ENCODE measurements at places on chromosomes 2 and 18.

GRCh38 chr18:21934766-21935015, 194.1 kb downstream of the MIB1 start:
- DNase-seq, result no peak

DNA sequence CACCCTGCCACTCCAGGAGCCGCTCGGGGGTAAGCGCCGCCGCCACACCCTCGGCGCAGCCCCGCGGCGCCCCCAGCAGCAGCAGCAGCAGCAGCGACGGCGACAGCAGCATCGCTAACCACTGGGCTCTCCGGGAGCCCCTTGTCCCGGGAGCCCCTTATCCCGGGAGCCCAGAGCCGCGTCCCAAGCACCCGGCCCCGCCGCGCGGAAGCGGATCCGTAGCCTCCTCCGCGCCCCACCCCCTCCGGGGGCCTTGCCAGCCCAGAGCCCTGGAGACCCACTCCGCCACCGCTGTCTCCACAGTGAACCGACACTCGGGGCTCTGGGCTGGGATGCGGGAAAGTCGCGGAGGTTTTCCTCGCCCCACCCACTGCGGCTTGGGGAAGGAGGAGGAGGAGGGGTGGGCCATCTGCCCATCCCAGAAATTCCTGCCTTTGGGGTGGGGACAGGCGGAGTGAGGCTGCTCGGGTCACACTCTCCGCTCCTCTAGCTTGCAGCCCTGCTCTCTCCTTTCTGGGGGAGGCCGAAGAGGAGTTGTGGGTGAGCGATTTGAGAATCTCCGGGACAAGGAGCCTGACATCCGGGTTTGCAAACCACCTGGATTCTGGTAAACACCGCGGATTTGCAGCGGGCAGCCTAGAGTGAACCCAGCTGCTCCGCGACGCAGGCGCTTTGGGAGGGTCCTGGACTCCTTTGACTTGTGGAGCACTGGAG, at the start of gene PLA2R1:
TSS of gene PLA2R1 (minus strand) at position 324 of the 714 bp plus-strand sequence. CDS start at position 112, 212 bp downstream.
- peak; percentile 34 for DNase-seq

DNA sequence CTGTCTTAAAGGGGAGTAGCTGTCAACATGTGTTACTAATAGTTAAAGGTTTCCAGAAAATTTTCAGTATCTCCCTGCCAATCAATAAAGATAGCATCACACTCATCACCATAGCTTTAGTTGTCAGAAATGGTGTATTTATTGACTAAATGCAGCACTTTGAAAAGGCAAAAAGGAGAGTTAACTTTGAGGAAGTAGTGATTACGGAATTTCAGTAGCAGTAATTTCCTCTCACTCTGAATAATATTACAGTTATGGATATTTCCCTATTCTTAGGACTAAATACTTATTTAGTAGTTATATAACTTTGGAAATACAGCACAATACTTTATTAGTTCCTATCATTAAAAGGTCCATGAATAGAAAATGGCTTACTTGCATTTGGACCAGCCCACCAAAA, 250.5 kb downstream of the CAMKMT start:
- DNase-seq, result no peak

DNA sequence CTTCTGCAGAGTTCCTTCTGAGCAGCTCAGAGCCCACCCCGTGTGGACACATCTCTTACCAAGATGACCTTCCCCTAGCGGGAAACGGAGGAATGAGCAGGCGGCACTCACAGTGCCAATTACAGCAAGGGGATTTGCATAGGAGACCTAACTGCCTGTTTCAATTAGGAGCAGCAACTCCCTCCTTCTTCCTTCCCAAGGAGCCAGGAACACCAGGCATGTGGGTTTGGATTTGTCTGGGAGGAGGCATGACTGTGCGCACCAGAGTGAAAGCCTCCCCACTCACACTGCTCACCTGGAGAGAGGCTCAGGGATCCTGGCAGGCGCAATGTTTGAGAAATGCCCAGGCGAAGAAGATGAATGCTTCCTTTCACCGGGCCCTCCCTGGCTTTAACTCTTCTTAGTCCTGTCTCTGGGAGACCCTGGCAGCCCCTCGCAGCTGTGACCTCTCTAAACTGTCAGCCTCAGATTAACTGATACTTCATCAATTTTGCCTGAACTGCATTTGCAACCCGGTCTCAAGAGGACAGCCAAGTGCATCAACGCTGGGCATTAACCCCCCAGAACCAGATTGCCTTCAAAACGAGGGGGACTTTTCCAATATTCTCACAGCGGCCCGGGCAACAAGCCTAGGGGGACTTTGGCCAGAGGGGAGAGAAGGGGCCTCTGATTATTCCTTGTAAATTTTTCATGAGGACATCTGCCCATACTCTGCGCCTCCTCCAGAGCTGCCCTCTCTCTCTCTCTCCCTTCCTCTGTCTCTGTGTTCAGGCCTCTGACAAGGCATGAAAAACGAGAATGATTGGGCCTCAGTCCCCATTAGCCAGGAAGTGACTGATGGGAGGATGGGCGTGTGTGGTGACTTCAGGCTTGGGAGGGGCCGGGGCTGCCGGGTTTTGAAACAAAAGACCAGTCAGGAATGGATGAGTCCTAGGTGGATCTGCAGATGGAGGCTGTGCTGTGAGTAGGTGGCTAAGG, 93.8 kb downstream of the CMPK2 start:
- peak; percentile 5 for DNase-seq

DNA sequence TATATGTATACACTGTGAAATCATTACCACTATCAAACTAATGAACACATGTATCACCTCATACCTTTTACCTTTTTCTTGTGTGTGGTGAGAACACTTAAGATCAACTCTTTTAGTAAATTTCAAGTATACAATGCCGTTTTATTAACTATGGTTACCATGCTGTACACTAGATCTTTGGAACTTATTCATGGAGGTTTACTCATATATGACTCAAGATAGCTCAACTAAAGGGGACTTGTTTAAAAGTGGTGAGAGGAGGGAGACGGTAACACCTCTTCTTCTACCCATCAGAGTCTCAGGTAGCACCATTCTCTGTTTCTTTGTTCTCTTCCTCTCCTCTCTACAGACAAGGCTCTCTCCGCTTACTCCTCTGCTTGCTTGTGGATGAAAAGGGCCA, 36.1 kb upstream of the TMEM178A start:
- no peak for DNase-seq

- DNase-seq, result peak; percentile 68
These were observed 1.7 kb downstream of the RBMS1 start for GRCh38 chr2:160491911-160492371.

DNA sequence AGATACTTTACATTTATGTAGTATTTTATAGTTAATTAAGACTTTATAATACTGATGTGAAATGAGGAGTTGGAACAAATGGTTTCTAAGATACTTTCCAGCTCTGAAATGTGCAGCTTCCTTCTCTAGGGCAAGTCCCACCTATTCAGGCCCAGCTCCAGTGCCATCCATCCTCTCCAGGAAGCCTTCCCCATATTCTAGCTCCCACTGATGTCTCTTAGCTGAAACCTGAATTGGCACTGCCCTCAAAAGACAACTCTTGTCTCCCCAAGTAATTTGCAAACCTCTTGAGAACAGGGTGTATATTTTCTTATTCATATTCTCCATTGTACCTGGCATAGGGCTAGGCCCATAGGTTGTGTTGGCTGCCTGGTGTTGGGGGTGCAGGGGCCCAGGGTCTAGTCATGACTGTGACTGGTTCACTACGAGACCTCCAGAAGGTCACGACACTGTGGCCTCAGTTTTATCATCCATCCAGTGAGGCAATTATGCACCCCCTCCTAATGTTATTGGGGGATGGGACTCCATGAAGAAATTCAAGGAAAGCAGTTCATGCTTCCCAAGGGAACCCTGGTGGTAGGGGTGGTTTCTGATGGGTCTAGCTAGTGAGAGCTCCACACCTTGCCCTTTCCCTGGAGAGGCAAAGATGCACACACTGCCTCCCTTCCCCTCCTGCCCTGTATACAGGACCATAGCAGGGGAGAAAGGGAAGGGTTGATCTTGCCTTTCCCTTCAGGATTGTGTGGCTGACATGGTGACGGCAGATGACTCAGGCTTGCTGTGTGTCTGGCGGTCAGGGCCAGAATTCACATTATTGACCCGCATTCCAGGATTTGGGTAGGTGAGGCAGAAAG, 2.8 kb downstream of the WDR54 start:
- DNase-seq, result no peak

DNA sequence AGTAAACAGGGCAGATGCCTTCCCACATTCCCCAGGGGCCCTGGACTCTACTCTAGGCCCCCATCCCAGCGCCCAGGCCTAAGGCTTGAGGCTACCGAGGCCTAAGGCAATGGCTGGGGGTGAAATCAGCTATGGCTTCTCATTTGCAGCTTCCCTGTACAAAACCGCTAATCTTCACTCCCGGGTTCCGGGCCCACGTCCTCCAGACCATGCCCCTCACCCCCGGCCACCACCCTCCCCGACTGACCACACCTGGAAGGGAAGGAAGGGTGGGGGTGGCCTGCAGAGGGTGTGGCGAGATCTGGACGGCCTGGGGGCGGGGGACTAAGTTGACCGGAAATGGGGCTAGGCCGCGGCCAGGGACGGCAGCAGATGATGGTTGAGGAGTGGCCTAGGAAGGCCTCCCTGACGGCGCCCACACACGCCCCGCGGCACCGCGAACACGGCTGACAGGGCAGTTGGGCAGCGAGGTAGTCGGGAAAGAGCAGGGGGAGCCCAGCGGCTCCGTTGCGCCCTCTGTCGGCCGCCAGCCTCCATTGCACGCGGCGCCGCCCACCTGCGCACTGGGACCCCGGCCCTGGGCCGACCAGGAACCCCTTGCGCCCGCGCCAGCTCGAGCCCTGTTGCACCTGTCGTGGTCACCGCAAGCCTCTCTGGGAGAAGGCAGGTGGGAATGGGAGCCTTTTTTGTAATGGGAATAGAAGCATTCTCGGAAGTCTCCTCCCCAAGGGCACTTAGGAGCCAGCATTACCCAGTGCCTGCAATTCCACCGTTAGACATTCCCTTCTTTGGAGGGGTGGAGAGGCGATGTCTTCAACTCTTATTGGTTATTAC, 117.1 kb upstream of the STPG4 start:
- DNase-seq, result peak; percentile 53

DNA sequence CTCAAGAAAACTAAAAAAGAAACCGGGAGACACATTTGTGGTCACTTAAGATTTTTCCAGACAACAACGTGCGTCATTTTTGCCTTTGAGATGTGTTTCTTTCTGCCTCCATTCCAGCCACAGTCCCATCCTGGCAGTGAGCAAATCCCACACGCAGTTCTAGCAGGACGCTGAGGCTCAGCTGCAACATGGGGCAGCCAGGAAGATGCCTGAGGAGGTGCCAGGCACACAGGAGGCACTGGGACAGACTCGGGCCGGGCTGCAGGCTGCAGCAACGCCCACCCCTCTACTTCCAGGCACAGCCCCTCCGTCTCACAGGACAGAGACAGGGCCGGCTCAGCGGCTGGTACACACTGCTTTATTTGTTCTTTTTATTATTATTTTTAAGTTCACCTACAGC, 13.1 kb downstream of the KLF11 start:
- DNase-seq, result no peak

DNA sequence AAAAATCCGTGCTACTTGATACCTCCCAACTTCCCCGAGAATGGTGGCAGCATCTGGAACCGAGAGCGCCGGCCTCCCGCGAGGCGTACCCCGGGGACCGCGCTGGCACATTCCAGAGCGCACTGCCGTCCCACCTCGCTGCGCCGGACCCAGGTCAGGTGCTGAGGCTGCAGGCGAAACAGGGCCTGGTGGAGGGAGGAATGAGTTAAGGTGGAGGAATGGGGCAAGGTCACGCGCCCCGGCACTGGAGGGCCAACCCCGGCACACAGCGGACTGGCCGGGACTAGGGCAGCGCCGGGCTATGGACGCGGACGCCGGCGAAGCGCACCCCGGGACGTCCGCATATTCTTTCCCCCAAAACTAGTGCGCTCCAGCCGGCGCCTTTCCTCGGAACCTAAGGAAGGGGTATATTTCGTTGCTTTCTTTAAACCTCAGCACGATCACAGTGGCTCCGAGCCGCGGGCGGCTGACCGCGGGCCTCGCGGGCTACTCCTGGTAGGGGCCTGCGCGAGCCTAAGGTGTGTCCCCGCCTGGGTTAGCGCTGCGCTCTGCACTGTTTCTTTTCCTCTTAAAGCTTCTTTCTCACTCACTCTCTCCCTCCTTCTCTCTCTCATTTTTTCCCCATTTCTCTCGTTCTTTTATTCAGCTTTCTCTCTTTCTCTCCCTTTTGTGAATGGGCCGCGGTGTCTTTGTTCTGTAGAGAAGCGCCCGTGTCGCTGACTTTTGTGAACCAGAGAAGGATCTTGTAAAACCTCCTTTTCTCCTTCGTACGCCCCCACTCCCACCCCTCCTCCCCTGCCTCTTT, 2.1 kb upstream of the OTX1 start:
- DNase-seq, result no peak

GRCh38 chr2:20623741-20624155, 27.1 kb downstream of the HS1BP3 start:
- DNase-seq, result no peak

GRCh38 chr2:39228413-39229209, 15.2 kb downstream of the CDKL4 start:
- no peak for DNase-seq

- DNase-seq, result no peak
These were observed 124.0 kb downstream of the NRP2 start for GRCh38 chr2:205806143-205806905.

DNA sequence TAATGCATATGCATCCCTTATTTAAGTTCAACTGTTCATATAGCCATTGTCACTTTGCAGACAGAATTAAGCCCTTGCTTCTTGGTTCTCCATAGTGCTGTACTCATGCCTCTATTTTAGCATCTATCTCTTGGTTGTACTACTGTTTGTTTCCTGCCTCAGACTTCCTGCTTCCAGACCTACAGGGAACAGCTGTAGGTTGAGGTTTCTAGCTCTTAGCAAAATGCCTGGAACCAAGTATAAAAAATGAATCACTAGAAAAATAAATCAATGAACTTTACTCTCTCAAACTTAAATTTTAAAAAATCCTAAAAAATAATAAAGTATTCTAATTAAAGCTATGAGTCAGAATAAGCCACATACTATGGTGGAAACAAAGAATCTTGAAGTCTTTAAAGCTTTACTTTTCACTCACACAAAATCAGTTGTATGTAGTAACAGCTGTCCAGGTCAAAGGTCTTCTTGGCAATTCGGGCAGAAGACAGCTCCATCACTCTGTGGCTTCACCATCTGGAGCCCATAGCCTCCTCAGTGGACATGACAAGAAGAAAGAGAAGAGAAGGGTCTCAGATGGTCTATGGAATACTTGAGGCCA, 1228.1 kb upstream of the GYPC start:
- peak; percentile 33 for DNase-seq

GRCh38 chr2:217228732-217229131, 368.9 kb upstream of the TNP1 start:
- DNase-seq, result no peak

DNA sequence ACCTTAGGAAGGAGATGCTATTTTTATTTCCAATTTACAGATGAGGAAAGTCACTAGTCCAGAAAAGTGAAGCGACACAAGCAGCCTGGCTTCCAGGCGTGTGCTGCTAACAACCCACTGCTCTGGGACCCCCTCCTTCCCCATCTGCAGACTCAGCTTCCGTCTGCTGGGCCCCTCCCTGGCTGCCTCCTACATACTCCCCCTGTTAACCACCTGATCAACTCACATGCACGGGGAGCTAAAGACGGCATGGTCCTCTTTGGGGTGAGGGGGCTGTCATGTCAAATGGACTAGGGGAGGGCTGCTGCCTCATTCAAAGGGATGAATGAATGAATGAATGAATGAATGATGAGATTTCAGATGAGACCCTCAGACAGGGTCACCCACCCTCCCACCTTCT, 184.2 kb downstream of the CTIF start:
- DNase-seq, result no peak

- no peak for DNase-seq
These were observed 68.8 kb downstream of the GLI2 start for GRCh38 chr2:120804459-120804858.

Data from astrocyte of the spinal cord (primary cell).